Activated naive CD8-positive, alpha-beta T cell treated with anti-CD3 and anti-CD28 coated beads, Interleukin-2, amount 50 U/mL, for 16 hours (primary cell): ENCODE measurements at places on chromosomes 5 and 9.

DNA sequence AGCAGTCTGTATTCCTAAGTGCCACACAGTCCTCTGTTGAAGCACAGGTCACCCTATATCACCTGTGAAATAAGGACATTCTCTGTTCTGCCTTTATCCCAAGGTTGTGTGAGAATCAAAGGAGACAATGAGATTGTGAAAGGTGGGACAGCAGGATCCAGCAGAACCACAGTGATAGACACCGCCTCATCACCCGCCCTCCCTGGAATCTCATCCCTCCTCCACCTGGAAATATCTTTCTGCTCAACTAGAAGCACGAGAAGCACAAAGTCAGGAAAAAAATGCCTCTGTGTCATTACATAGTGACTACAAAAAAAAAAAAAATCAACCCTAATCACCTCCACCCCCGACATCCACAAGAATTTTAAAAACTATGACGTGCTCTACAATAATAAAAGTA lies 32.3 kb downstream of the KLHL3 start:
- no peak for DNase-seq

DNA sequence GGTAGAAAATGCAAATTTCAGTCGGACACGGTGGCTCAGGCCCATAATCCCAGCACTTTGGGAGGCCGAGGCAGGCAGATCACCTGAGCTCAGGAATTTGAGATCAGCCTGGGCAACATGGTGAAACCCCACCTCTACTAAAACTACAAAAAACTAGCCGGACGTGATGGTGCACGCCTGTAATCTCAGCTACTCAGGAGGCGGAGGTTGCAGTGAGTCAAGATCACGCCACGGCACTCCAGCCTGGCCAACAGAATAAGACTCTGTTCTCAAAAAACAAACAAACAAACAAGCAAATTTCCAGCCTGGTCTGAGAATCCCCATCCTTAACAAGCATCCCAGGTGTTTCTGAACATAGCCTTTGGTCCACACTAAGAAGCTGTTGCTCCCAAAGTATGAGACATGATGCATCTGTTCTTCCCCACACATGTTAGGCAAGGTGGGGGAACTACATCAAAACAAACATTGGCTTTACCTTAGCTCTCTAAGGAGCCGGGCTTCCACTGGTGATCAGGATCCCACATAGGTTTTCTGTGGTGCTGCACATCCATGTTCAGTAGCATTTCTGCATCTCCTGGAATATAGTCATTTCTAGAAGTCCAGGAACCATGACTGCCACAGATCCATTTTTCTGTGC lies 92.5 kb upstream of the DMRT1 start:
- DNase-seq = no peak

DNA sequence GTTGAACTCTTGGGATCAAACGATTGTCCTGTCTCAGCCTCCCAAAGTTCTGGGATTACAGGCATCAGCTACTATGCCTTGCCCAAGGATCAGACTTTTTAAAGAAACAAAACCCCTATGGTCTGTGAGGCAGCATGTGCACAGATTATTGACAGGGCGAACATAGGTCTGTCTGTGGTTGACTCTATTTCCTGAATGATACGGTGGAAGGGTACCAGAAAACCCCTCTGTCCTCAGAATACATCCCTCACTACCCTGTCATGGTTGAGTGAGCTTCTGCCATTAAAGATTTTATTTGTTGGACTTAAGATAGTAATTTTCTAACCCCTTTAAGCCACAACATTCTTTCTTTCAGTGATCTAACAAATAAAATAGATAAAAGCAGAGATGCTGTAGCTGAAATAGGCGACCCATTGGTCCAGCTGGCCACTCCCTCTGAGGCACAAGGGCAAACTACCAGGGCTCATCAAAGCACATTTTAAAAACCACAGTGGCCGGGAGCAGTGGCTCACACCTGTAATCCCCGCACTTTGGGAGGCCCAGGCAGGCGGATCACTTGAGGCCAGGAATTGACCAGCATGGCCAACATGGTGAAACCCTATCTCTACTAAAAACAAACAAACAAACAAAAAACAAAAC lies 84.9 kb upstream of the ANKRD55 start:
- DNase-seq = no peak

DNA sequence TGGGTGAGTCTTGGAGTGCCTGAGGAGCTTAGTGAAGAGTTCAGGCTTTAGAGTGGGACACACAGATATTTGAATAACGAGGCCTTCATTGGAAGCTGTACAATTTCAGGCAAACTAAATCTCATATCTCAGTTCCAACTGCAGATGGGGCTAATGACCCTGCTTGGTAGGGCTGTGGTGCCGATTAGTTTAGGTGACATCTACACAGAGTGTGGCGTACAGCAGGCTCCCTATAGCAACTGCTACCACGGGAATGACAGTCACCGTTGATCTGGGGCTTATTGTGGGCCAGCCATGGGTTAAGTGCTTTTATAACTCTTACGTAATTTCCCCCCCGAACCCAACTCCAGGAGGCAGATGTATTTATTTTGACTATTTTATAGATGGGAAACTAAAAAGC lies 70.8 kb downstream of the FAT2 start:
- no peak for DNase-seq

DNA sequence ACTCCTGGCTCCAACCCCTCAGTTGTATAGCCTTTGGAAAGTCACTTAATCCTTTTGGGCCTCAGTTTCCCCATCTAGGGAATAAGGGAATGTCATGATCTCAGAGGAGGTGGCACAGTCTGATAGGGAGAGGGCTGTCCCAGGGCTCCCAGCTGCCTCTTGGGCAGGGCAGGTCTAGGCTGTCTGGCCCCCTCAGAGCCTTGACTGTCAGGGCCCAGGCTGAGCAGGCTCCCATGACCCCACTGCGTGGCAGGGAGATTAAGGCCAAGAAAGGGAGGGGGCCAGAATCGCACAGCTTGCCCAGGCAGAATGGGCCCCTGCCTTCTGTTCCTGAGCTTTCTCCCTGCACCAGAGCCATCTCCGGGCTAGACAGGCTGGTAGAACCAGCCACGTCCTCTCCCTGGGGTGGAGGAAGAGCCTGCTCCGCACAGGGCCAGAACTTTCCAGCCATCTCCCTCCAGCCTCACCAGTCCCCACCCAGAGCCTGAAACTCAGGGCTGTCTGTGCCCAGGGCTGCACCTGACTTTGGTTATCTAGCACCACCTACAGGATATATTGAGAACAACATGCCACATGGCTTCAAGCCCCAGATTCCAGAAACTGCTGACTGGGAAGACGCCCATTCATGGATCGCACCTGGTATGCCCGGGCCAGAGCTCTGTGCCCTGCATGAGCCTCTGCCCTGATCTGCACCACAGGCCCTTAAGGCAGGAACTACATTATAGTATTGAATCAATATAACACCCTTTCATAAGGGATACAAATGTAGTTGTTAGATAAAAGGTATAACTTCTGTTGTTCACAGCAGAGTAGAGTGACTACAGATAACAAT lies 32.1 kb downstream of the NAIF1 start:
- DNase-seq = no peak

GRCh38 chr9:33852216-33852826 lies 35.4 kb downstream of the UBE2R2 start:
- DNase-seq = peak; percentile 12

DNA sequence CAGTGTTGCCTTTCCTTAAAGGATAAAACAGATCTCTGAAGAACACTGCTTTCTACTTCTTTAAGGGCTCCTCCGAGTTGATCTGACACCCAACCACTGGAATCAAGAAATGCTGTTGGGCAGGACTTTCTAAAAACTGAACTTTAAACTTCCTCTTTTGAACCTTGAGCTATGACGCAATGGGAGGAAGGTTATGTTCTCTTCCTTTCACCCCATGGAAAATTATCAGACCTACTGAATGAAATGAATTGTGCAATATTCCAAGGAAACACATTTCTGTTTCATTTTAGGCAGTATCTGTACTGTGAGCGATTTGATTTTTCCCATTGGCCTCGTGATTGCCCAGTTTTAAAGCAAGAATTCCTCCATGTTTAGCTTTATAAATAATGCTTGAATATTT lies 206.0 kb upstream of the PRR16 start:
- no peak for DNase-seq

GRCh38 chr5:124279146-124279876 lies 467.1 kb downstream of the ZNF608 start:
- DNase-seq = no peak

DNA sequence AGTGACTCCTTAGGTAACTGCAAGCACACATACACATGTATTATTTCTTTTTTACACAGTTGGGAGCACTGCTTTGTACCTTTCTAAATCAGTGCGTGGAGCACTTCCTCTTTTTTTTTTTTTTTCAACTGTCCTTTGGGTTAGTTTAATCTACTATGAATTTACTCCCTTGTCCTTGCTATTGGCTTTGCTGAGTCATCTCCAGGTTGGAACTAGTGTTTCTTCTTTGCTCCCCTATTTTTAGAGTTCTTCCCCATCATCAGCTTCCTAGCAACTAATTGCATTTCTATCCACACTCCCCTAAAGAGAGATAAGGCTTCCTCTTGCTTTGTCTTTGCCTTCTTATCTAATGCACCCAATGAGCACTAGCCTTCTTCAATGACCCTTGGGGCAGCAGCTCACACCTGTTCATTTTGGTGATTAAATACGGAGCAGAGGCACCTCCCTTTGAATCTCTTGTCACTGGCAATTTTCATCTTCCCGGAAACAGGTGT lies 24.3 kb downstream of the S100Z start:
- no peak for DNase-seq

GRCh38 chr5:958701-959571 lies 49.7 kb upstream of the NKD2 start:
- DNase-seq = no peak

- no peak for DNase-seq
These were observed 3.0 kb upstream of the HNRNPAB start for GRCh38 chr5:178201221-178201926.

GRCh38 chr5:138932171-138932810 lies 57.2 kb upstream of the LRRTM2 start:
- no peak for DNase-seq

GRCh38 chr9:81588148-81588871 lies 101.0 kb downstream of the TLE1 start:
- DNase-seq = no peak

DNA sequence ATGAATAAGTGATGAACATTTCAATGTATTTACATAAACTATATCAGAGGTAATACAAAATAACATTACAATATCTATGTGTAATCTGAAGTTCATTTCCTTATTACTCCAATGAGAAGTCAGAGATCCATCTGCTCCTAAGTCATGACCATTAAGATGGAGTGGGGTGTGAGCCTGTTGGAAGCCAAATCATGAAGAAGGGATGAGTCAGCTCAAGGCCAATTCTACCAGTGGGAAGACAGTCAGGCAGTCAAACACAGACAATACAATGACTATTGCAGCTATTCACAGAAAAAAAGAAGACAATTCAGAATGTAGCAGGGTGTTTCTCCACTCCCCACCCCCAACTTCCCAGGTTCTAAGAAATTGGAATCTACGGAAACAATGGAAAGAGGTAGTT lies 155.0 kb downstream of the NFIB start:
- DNase-seq = no peak

DNA sequence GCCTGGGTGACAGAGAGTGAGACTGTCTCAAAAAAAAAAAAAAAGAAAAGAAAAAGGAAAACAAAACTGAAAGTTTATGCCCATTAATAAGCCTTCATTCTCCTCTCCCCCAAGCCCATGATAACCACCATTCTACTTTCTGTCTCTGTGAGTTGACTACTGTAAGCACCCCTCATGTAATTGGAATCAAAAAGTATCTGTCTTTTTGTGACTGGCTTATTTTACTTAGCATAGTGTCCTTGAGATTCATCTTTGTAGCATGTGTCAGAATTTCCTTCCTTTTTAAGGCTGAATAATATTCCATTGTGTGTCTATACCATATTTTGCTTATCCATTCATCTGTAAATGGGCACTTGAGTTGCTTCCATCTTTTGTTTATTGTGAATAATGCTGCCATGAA lies 14.0 kb upstream of the TMEM171 start:
- no peak for DNase-seq

GRCh38 chr9:77020413-77021290 lies 1.2 kb downstream of the FOXB2 start:
- no peak for DNase-seq

DNA sequence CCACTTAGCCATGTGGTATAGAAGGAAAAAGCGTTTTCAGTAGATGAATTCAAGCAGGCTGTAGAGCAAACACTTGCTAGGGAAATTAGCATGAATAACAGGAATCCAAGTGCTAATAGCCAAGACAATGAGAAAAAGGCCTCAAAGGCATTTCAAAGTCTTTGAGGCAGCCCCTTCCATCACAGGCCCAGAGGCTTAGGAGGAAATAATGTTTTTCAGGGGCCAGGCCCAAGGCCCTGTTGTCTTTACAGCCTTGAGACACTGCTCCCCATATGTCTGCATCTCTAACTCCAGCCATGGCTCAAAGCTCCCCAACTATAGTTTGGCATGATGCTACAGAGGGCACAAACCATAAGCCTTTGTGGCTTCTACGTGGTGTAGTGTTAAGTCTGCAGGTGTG lies 563.5 kb downstream of the TAF11L14 start:
- DNase-seq = no peak

GRCh38 chr9:88180081-88180765 lies 41.9 kb upstream of the SPATA31C2 start:
- DNase-seq = no peak

DNA sequence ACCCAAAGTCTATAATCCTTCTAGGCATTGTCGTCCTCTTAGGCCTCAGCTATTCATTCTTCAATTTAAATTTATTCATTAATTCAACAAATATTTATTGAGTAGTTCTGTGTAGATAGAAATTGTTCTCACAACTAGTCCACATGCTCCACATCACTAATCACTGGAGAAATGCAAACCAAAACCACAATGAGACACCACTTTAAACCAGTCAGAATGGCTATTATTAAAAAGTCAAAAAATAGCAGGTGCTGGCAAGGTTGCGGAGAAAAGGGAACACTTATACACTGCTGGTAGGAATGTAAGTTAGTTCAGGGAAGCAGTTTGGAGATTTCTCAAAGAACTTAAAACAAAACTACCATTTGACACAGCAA lies 51.1 kb upstream of the TNFSF15 start:
- no peak for DNase-seq

DNA sequence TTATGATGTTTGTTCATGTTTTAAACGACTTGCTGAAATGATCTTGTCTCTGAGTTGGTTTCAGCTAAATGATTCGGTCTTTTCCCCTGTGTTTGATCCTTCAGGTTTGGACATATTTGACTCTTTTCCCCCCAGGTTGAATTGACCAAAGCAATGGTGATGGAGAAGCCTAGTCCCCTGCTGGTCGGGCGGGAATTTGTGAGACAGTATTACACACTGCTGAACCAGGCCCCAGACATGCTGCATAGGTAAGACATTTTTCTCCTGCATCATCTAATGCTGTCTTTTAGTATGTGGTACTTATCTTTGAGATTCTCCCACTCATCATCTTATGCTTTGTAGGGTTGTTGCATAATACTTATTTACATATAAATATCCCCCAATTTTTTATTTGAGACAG lies 14.7 kb downstream of the G3BP1 start:
- no peak for DNase-seq

- no peak for DNase-seq
These were observed 227.5 kb downstream of the CACNA1B start for GRCh38 chr9:138105123-138105415.

- DNase-seq = no peak
These were observed 73.4 kb downstream of the NMUR2 start for GRCh38 chr5:152331718-152332117.

- DNase-seq = no peak
These were observed 120.8 kb upstream of the ZNF608 start for GRCh38 chr5:124867137-124867704.

GRCh38 chr5:28710360-28710759 lies 1672.0 kb upstream of the CDH9 start:
- no peak for DNase-seq
